ENCODE measurements at places on chromosomes 4 and X. TPM values are rescaled to one million over a fixed set of nuclear protein-coding genes. Genes with fewer than 3 reads are reported as not detected.

DNA sequence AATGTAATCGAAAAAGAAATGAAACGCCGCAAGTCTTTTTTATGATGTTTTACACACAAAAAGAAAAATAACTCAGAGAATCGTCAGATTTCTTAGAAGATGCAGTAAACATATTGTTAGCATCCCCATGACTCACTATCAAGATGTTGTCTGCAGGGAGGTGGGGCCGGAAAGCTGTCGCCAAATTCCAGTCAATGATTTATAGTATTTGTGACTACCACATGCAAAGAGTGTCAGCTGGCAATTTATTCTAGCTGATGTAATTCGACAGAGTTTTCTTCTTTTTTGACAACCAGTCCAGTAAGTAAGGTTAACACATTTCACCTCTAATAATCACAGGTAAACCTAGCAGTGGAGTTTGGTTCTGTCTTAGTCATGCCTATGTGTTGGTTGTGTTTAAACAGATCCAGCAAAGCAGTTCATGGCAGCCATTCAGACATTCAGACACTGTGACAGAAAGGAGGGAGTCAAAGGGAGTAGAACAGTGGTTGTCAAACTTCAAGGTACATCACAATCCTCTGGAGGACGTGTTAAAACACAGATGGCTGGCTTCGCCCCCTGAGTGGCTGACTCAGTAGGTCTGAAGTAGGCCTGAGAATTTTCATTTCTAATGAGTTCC, 19.8 kb upstream of the PPP1R2C start:
- no peak overlapping the region for H3K4me3 ChIP-seq
- DNase-seq: no peak
- no peaks in the 10 kb centered on the region for H3K4me1 ChIP-seq
- no peaks in the 10 kb centered on the region for H3K27me3 ChIP-seq
- no peak overlapping the region for H3K27ac ChIP-seq
- no peaks in the 10 kb centered on the region for H3K36me3 ChIP-seq

- H3K4me3 ChIP-seq: no peak overlapping the region
- H3K4me1 ChIP-seq: no peaks in the 10 kb centered on the region
- H3K27ac ChIP-seq: no peak overlapping the region
- H3K36me3 ChIP-seq: no peaks in the 10 kb centered on the region
Observed at GRCh38 chr4:103424853-103425252, 226.7 kb upstream of the CENPE start.

GRCh38 chrX:51803833-51804232, 60.6 kb downstream of the GSPT2 start:
- H3K27me3 ChIP-seq: no peaks in the 10 kb centered on the region
- no peaks in the 10 kb centered on the region for H3K36me3 ChIP-seq
- peaks cover 8% of the 10 kb centered on the region for H3K4me1 ChIP-seq
- H3K27ac ChIP-seq: no peak overlapping the region

GRCh38 chrX:12891915-12892506, 14.4 kb upstream of the TLR8 start:
- no peaks in the 10 kb centered on the region for H3K27me3 ChIP-seq
- H3K36me3 ChIP-seq: no peaks in the 10 kb centered on the region
- H3K4me1 ChIP-seq: no peaks in the 10 kb centered on the region

DNA sequence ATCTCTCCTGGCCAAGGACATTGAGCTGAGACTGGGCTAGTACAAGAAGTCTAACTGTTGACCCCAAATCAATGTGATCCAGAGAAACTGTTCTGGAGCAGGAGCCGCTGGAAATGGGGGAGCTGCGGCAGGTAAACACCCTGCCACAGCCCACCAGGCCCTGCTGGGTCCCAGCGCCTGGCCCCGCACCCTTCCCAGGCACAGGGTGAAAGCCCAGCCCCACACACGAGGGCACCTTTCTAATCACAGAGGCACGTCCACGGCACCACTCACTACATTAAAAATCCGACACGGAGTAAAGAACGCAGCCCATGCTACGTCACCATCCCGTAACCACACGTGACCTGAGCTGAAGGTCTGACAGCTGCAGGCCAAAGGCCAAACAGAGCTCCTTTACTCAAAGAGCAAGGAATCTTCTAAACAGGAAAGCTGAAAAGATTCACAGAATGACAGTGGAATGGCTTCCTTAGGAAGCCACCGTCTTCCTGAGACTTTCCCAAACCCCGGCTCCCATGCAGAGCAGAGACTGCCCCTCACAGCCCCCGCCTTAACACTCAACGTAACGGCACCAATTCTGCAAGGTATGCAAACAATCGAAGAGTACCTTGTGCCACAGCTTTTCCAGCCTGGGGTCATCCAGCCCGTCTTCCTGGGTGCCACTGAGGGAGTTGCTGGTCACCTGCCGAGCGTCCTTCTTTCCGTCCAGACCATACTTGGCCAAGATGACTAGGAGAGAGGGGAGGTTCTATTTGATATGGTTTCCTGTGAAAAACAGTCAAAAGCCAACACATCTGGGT, 12.6 kb downstream of the LRPAP1 start:
- no peak overlapping the region for H3K4me3 ChIP-seq
- no peak for DNase-seq
- H3K4me1 ChIP-seq: no peaks in the 10 kb centered on the region
- H3K27me3 ChIP-seq: no peaks in the 10 kb centered on the region
- no peak overlapping the region for H3K27ac ChIP-seq

SPATA4 gene
- not detected for total RNA-seq

STPG2 gene
- total RNA-seq: 0.31 TPM

Measured in esophagus squamous epithelium (tissue), 5 donors.